ENCODE measurements at places on chromosomes 5 and 9.
A peak's percentile ranks its signal among the peaks of the same experiment; 100 is the strongest.

DNA sequence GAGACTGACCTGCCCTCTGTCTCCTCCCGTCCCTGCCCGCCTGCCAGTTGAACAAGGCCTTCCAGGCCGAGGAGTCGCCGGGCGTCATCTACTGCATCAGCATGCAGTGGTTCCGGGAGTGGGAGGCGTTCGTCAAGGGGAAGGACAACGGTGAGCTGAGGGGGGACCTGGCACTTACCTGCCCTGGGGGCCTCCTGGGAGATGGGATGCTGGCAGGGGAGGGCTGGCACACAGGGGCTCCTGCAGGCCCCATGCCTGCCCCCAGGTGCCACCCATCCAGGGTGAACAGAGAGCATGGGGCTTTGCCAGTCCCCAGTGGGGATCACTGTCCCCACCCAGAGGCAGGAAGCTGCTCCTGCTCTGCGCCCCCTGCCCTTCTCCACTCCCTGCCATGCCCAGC, 43.0 kb downstream of the USP20 start:
- no peak for DNase-seq

- DNase-seq, result no peak
Measured at GRCh38 chr5:171966270-171966669, 40.2 kb downstream of the FBXW11 start.

GRCh38 chr5:147658293-147658932, 124.1 kb downstream of the JAKMIP2 start:
- DNase-seq, result peak; percentile 45

- peak; percentile 41 for DNase-seq
Measured at GRCh38 chr5:120088836-120089235, 375.3 kb upstream of the PRR16 start.

GRCh38 chr5:14672082-14672481, 7.6 kb downstream of the OTULIN start:
- DNase-seq, result no peak

DNA sequence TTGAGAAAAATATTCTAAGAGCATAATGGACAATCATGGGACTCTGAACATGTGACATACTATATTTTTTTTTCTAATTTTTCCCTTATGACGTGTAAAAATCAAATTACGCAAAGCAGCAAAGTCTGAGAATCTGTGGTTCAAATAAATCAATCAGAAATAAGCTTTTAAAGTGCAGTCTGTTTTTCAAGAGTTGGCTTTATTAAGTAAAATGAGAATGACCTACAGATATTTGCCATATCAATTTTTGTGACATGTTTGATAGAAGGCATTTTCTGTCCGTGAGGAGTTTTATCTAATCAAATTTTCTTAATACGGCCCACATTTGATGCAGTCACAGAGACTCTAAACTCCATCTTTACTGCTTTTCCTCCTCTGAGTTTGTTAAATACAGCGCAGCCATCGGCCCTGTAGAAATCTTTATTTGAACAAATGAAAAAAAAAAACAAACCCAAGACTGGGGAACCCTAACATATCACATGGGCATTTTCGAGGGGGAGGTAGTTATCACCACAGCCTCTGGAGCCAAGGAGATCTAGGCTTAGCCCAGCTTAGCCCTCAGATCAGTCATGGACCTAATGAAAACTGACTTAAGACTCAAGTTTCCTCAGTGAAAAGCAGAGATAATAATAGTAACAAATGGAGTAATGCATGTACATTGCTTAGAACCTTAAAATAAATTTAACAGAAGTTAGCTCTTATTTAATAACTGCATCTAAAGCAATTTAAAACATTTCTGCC, 263.6 kb upstream of the C9orf72 start:
- no peak for DNase-seq

DNA sequence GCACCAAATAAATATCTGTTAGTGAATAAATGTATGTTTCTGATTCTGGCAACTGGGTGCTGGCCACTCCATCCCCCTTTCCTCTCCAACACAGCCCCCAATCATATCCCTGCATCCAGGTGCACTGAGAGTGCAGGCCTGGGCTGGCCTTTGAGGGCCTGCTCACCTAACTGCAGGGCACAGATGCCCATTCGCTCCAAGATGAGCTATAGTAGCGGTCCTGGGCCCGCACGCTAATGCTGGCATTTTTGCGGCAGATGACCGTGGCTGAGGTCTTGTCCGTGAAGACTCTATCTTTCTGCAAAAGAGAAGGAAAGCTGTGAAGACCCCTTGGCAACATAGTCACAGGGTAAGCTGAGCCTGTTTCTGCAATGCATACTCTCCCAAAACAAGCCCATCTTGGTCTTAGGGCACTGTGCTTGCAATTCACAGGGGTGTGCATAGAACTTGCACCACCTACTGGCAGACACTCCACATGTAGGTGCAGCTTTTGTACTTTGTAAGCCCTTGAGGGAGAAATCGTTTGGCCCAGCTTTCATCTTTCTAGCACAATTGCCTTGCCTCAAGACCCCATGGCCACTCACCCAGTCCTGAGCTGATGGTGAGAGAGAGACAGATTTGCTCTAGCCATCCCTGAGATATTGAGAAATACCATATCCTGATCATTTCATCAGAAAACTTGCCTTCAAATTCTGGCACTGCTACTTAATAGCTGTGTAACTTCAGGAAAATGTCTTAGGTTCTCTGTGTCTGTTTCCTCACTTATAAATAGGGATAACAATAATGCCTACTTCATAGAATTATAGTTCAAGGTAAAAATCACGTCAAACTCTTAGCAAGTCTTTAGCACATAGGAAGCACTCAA, 13.5 kb downstream of the IL12B start:
- peak; percentile 76 for DNase-seq

DNA sequence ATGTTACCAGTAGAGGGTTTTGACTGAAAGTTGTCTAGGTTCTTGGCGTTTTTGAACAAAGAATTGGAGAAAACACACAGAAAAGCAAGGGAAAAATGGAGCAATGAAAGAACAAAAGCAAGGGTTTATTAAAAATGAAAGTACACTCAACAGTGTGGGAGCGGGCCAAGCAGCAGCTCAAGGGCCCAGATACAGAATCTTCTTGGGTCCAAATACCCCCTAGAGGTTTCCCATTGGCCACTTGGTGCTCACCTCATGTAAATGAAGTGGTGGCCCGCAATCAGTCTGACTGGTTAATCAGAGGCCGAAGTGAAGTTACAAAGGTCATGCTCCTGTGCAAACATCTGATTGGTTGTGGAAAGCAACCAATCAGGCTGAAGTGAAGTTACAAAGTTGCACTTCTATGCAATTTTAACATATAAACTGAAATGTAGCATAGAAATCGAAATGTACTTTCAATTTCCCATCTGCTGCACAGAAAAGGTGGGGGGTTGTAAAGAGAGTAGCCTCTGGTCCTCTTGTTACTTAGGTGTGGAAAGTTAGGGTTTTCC, 1.9 kb upstream of the GM2A start:
- DNase-seq, result no peak

- peak; percentile 45 for DNase-seq
Measured at GRCh38 chr9:135914921-135915320, 7.6 kb upstream of the CAMSAP1 start.

Data from fibroblast of lung (primary cell).